Stimulated activated CD4-positive, alpha-beta T cell treated with anti-CD3 and anti-CD28 coated beads, Interleukin-2, amount 100 ng/mL, for 24 hours (primary cell): ENCODE measurements at places on chromosomes 11 and 22.

DNA sequence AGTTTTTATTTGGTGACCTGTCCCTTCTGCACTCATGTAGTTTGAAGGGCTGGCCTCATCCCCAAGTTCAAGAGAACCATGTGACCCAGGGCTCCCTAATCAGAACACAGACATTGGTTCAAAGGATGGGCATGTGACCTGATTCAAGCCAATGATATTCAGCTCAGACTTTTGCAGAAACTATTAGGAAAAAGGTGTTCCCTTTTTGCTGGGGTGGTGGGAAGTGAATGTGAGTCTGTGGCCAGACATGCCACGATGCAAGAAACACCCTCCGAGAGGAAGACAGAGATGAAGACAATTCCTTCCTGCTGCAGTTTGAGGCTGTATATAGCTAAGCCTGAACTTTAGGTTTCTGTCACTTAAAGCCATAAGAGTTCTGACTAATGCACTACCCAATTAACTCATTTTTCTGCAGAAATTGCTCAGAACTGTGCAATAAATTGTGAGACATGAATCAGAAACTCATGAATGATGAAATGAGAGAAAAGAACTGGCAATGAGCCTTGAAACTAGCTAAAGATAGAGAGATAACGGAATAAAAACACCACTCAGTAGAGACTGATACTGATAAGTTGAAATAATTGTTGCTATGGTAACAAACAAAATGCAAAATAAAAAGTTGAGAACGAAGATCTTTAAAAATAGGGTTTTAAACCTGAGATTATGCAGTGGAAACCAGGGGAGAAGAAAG is 9.2 kb upstream of the MAPK1 start:
- DNase-seq = peak; percentile 45

DNA sequence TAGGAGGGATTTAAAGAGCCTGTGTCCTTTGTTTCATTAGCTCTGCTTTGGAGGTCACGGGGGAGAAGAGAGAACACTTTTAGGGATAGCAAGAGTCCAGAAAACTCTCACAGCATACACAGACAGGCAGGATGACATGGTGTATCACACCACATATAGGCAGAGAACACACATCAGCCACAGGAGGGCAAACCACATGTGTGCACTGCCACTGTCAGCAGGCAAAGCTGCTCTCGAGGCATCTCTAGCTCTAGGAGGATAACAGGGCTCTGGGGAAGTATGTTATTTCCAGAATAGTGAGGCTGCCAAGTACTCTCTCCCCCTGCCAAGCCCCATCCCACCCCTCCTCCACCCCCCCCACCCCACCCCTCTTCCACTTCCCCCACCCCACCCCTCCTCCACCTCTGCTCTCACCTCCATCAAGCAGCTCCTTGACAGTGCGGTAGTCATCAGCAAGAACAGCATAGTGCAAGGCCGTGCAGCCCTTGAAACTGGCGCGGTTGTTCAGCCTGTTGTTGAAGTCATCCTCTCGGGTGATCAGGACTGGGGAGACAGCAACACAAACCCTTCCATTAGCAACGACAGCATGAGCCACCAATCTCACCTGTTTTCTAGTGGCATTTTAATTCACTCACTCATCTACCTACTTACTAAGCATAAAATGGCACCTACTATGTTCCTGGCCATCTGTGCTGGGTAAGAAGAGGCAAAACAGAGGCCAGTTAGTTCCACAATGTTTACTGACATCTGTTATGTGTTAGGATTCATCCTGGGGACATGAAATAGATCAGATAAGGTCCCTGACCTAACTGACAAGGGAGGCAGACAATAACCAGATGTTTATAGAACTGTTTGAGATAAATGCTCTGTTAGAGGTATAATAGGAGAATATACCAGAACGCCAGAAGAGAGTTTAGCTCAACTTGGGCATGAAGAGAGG is 75.6 kb downstream of the CLPB start:
- no peak for DNase-seq

DNA sequence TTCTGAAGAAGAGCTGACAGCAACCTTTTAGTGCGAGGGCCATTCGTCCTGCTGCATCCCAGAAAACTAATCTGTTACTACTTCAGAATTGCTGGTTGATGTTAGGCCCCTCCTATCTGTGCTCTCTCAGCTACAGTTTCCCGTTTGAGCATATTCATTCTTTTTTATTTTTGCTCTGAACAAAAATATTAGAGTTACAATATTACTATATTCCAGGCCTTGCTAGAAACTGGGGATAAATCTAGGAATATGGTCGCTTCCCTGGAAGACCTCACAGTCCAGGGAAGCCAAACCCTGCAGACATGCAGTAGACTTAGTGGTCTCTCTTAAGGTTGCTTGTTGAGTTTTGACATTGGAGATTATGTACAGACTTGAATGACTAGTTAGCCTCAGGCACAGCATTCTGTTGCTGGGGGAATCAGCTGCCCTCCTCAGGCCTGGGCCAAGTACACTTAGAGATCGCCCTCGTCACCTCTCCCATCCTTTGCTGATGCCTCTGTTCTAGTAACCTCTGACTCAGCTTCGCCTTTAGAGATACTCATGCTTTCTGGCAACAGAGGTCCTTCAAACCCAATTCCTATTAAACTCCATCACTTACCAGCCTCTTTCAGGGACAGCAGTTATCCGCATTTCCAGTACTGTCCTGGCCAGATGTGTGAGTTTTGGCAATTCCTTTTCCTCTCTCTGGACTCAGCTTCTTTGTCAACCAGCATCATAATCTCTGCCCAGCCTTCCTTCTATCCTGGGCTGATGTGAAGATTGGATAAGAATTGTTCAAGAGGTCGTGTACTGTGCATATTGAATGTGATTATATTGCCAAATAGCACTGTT is 698 bp upstream of the ANAPC15 start:
- DNase-seq = no peak

GRCh38 chr11:61815790-61816735 is 740 bp downstream of the FADS1 start:
- DNase-seq = peak; percentile 59

DNA sequence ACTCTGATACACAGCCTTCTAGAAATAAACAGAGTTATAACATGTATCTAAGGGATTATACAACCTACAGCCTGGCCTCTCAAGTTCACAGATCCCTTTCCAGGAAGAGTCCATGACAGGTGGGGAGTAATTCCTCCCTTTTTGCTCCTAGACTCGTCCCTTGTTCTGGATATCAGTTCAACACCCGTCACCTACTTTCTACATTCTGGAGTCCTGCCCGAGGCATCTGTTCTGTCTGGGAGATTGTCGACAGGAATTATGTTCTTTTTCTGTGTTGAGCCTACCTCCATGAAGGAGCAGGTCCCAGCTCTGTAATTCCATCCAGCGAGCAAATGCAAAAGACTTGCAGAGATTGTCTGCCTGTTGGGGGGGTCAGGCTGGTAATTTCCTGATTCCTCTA is 224.6 kb upstream of the NTM start:
- DNase-seq = no peak

DNA sequence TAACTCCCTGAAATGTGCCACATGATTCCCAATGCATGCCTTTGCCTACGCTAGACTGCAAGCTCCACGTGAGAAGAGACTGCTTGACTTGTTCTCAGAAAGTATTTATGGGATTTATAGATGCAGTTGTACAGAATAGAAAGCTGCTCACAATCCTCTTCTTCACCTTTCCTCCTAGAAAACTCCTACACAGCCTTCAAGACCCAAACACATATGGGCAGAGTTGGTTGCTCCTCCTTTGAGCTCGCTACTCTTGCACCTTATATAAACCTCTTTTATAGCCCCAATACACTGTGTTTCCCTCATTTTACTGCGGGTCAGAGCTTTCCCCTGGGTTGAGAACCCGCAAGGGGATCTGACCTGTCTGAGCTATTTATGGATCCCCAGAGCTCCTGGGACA is 16.4 kb downstream of the C1QTNF6 start:
- no peak for DNase-seq

GRCh38 chr11:115910379-115910778 is 406.2 kb upstream of the CADM1 start:
- DNase-seq = no peak
